Naive B cell (primary cell): ENCODE measurements at places on chromosomes 6 and 20.

- no peak for DNase-seq
Measured at GRCh38 chr20:15091421-15092037, 754.1 kb upstream of the FLRT3 start.

GRCh38 chr6:154474648-154475428 lies 35.6 kb downstream of the CNKSR3 start:
- DNase-seq: no peak

DNA sequence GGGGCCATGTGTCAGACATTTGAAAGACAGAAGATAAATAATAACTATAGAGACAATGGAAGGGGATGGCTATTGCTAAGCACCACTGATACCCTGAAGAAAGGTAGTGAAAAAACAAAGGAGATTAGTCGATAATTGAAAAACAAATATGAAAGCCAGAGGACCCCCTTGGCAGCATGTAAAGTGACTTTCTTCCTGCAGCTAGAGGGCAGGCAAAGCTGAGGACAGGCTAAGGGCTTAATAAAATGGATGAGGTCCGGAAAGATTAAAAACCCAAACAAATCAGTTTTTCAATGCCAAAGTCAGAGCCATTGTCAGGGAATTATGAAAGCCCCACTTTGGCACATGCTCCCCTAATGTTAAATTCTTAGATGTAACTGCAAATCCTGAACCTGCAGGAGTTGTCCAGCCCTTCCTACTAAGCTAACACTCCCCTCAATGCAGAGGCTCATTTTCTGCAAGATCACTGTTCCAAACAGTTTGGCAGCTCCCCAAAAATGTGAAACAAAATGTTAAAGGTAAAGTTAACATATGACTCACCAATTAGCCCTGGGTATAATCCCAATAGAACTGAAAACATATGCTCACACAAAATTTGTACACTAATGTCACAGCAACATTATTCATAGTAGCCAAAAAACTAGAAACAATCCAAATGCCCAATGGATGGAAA lies 1177.9 kb downstream of the GRIK2 start:
- DNase-seq: no peak

- no peak for DNase-seq
Measured at GRCh38 chr6:2733736-2734480, 16.8 kb downstream of the MYLK4 start.

DNA sequence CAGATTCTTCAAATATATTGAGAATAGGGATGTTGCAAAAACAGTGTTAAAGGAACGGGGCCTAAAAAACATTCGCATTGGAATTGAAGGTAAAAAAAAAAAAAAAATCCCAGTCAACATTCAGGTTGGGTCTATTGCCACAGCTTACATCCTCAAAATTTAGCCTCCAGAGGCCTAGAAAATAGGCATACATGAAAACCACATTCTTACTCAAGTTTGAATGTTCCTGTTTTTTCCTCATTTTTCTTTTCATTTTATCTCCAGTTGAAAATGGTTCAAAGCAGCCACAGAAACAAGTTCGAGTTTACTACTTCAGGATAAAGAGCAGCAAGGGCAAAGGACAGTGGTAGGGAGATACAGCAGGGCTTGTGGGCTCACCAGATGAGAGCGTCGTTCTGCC lies 41.9 kb downstream of the KCTD20 start:
- DNase-seq: no peak

DNA sequence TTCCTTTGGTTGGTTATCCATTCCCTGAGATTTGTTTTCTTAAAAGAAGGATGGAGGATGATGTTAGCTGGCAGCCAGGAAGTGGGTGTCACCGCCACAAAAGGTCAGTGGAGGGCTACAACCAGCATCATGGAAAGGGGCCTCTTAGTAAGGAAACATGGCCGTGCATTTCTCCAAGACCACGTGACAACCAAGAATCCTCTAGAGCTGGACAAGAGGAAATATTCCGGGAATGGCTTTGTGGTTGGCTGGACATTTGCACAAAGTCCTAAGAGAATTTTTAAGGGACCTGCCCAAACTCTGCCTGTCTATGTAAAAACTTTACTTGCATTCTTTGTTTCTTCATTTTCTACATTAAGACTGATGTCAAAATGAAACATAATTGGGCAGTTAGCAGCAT lies 399.9 kb upstream of the MARCKS start:
- no peak for DNase-seq

DNA sequence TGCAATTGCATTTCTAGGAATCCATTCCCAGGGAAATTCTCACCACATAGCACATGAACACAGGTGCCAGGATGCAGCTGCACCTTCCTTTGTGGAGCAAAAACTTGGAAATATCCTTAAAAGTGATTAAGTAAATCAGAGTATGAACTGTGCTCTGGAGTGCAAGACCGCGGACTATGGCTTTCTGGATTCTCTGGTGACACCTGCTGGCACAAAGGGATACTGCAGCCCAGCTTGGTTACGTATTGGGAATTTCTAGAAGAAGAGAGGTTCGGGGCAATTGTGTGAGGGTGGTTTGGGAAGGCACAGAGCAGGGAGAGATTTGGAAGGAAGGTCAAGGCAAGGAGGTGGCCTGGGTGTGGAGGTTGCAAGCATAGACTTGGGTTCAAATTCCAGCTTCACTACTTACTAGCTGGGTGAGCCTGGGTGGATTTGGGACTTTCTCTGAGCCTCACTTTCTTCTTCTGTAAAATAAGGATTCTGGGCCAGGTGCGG lies 15.9 kb upstream of the PEDS1 start:
- peak; percentile 65 for DNase-seq

- DNase-seq: no peak
Measured at GRCh38 chr6:104625536-104625935, 234.2 kb downstream of the HACE1 start.

DNA sequence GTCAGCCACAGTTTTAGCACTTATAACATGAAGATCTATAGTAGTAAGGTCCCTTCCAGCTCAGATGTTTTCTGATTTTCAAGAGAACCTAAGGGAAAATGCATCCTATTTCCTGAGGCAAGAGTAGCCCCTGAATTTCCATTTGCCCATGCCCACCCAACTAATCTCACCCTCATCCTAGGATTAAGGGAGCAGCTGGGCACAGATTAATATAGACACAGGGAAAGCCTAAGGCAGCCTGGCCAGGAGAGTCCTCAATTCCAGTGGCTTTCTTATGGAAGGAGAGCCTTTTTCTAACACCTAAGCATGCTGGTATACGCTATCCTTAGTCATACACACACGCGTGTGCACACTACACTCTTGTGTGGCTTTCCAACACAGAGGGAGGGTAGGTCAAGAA lies 1.5 kb downstream of the APOBEC2 start:
- DNase-seq: no peak

GRCh38 chr6:156437121-156437879 lies 339.9 kb upstream of the ARID1B start:
- DNase-seq: no peak

GRCh38 chr20:45109634-45110033 lies 5.3 kb downstream of the WFDC5 start:
- DNase-seq: no peak

- no peak for DNase-seq
Measured at GRCh38 chr6:164005004-164005711, 590.6 kb downstream of the QKI start.

GRCh38 chr6:139081471-139081870 lies 52.9 kb downstream of the ABRACL start:
- no peak for DNase-seq

DNA sequence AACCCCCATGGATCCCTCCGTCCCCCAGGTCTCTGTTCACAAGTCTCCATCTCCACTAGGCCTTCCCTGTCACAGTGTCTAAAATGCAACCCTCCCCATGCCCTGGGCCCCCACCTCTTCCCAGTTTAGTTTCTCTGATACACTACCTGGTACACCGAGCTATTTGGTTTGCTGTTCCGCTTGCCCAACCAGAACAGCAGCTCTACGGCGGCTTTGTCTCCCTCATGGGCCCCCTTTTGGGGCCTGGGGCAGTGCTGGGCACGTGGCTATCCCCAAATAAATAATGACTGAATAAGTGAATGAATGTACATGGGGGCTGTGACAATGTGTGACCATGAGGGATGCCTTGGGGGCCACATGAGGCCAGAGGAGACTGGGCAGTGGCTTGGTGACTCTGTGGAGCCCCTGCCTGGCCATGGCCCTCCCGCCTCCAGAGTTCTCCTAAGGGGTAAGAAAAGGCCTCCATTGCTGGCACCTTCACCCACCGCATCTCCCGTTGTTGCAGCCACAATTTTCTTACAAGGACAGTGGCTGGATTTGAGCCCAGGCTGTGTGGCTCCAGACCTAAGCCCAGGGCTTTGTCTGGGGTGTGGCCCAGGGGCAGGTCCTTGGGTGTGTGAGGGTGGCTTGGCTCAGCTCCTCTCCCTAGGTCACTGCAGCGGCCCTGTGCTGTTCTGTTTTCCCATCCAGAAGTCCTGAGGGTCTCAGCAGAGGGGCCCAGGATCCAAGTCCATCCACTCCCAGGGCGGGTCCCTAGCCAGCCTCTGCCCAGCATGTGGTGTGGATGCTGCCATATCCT lies 408.5 kb upstream of the SULF2 start:
- DNase-seq: no peak

GRCh38 chr6:26187292-26187691 lies 100.1 kb downstream of the HFE start:
- no peak for DNase-seq

DNA sequence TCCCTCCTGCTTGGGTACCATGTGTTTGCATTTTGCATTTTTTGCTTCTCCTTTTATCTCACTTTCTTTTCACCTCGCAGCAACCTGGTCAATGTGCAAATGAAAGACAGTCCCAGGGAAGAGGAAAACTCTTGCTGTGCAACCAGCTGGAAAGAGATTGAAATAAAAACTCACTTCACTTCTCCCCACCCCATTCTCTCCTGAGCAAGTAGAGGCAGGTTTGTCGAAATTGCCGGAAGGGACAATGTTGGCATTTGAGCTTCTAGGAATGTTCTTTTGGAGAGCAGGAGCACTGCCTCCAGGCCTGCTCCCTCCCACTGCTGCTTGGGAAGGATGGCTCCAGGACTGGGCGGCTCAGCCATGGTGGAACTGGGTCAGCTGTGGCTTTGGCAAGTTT lies 30.6 kb downstream of the KCNG1 start:
- no peak for DNase-seq

DNA sequence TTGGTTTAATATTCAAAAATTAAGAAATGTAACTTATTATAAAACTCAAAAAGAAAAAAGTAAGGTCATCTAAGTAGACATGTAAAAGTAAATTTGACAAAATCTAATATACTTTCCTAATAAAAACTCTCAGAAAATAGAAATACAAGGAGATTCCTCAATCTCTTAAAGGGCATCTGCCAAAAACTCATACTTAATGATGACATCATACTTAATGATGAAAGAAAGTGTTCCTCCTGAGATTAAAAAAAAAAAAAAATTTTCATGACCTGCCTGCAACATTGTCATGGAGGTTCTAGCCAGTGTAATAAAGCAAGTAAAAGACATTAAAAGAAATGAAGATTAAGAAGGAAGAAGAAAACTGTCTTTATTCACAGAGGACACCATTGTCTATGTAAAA lies 325.7 kb upstream of the BTBD3 start:
- DNase-seq: no peak

DNA sequence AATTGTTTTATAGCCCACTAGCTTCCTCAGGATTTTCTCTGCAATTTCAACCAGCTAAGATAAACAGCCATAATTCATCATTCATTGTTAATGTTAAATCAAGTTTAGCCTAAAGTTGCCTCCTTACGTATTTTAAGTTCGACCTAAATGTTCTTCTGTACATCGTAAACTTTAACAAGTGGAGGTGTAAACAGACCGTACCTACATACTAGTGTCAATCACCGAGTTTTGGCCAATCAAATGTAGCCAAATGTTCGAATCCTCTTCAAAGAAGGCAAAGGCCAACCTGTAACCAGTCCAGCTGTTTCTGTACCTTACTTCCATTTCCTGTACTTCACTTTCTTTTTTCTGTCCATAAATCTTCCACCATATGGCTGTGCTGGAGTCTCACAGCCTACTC lies 13.5 kb downstream of the MBOAT1 start:
- DNase-seq: no peak

DNA sequence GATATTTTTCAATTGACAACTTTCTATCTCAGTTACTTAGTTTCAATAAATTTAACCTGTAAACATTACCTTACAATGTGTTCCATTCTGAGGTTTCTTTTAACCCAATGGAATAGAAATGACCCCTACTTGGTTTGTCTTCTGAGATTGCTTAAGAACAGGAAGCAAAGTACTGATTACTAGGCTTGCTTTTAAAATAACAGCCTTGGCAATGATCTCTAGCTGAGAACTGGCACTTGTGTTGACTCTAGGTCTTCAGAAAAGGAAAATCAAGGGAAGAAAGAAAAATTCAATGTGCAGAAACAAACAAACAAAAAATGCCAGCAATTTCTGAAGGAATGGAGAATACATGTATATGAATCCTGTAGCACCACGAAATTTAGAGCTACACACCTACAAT lies 66.1 kb downstream of the SYNE1 start:
- no peak for DNase-seq

DNA sequence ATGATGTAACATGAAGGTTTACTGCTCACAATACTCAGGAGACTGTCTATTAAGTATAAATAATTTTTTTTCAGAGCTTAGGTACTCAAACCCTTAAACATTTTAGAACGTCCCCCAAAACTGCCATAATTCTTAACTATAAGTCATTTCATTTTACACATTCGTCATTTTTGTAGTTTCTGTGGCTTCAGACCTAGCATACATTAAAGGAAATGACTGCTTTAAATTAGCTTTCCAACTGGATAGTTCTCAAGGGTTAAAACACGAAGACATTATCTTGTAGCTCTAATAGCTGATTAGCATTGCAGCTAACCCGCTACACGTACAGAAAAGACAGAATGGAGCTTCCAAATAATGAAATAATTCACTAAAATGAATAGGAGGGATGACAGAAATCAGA lies 24.9 kb upstream of the PLN start:
- DNase-seq: no peak

GRCh38 chr6:125004198-125004597 lies 42.0 kb downstream of the RNF217 start:
- DNase-seq: no peak

- no peak for DNase-seq
Measured at GRCh38 chr6:151564654-151565053, 70.8 kb downstream of the CCDC170 start.

DNA sequence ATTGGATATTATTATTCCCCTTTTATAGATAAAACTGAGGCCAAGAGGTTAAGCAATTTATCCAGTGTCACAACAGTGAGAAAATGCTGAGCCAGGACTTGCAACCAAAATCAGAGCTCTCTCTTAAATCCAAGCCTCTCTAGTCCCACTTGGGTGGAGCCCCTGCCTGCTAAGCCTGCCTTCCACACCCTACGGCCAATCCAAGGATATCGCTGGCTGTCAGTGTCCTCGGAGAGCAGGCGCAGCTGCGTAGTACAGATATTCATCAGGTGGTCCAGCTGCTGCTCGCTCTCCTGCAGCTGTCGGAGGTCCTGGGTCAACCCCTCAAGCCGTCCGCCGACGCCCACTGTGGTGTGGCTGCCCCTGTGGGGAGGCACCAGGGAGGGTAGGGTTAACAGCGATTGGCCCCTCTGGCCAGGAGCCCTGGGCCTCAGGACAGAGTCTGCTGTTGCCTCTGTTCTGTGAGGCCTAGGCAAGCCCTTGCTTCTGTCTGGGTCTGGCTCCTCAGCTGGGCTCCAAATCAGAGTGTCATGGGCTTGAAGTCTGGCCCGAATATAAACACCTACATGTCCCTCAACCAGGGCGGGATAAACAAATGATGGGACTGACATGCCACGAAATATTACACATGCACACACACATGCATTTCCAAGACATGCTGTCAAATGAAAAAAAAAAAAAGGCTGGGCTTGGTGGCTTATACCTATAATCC lies 3.9 kb upstream of the NECAB3 start:
- DNase-seq: no peak
